RPMI7951 (cell line): ENCODE measurements at places on chromosomes 7 and 10. TPM values are rescaled to one million over a fixed set of nuclear protein-coding genes. Genes with fewer than 3 reads are reported as not detected.

DNA sequence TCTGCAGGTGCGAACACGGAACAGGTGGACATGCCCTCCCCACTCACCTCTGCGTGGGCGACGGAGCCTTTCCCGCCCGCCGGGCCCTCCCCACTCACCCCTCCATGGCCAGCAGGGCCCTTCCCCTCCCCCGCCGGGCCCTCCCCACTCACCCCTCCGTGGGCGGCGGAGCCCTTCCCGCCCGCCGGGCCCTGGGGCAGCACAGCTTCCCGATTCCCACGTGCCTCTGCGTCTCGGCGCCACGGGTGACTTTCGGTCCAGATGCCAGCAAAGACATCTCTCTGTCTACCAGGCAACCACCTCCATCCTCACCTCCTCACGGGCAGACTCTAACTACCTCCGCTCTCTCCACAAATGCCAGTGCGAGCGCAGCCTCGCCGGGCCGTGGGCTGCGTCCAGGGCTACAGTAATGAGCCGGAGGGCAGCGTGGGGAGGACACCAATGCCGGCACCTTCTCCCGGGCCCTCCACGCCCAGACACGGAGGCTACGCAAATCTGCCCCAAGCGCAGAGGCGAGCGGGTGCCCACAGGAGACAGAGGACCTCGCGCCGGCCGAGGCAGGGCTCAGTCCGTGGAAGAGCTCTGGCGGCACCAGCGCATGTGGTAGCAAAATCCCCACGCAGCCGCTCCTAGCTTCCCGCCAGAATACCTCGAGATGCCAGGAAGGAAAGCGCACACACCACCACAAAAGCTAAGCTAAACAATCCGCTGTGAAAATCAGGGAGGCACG, 21.8 kb downstream of the GPER1 start:
- no peak for DNase-seq

DNA sequence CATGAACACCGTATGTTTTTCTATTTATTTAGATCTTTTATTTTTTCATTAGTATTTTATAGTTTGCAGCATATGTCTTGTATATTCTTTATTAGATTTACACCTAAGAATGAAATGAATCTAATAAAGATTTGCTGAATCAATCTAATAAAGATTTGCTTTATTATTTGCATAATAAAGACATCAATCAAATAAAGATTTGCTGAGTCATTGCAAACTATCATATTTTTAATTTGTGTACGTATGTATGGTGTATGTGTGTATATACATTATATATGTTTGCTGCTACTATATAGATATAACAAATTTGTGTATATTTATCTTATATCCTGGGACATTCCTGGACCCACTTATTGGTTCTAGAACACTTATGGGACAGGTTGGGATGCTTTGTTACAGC, 147.5 kb downstream of the PTN start:
- no peak for DNase-seq

DNA sequence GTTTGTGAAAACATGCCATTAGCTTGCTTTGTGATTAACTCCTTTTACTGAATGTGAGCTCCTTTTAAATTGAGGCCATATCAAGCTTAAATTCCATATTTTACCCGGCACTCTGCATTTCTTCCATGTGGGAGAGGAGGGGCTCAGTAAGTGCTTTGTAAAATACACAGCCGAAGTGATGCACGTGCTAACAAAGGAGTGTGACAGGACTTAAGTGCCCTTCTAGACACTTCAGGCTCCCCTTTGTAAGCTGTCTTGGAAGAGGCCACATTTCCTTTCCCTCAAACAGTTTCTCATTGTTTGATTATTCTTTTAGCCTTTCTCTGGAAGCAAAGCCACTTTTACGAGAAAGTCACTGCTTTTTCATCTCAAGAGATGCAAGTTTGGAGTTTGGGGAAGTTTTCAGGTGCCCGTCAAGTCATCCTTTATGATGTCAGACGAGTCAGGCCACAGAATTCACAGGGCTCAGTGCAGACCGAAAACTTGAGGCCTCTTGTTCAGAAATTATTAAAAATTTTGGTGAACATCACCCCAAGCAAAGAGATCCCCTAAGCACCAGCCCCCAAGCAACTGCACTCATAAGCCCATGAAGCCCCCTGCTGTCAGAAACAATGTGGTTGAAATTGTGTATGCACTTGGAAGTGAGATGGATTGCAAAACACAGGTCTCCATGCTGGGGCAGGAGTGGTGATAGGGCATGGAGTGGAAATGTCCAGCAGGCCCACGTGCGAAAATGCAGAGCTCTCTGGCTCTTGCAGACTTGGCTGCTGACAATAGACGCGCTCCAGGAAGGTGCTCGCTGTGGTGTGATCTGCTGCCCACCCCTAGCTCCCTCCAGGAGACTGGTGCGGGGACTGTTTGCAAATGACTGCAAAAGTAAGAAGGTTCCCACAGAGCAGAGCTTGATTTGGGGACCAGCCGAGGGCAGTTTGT, 11.5 kb downstream of the IKZF1 start:
- no peak for DNase-seq

DNA sequence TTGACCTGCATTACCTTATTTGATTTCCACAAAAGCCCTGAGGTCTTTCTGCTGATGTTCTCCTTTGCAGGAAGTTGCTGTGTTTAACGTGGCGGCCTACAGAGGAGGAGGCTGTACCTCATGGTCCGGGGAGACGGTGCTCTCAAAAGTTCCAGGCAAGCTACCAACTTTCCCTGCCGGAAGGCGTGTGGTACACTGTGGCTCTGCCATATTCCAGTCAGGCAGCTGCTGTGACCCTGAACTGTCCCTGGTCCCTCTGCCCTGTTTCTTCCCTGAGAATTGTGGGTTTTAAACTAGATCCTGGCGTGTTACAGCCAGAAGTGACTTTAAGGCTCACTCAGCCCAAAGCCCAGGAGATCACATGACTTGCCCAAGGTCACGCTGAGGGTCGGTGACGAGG, 139.2 kb downstream of the TEX36 start:
- DNase-seq: no peak

DNA sequence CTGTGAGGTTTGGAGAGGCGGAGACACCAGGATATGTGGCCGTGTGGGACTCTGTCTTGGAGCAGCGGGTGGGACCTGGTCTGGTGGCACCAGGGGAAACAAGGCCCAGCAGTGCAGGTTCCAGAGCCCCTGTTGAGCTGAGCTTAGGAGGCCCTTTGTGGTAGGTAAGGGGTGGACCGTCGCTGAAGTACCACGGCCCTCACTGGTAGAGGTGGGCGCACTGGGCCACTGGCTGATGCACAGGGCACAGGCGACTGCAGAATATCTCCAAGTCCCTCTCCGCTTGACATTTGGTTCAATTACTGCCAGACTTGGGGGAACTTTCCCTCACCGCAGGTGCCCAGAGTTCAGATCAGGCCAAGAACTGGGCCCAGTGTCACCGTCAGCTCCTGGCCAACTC, 27.3 kb downstream of the DOCK1 start:
- no peak for DNase-seq

DNA sequence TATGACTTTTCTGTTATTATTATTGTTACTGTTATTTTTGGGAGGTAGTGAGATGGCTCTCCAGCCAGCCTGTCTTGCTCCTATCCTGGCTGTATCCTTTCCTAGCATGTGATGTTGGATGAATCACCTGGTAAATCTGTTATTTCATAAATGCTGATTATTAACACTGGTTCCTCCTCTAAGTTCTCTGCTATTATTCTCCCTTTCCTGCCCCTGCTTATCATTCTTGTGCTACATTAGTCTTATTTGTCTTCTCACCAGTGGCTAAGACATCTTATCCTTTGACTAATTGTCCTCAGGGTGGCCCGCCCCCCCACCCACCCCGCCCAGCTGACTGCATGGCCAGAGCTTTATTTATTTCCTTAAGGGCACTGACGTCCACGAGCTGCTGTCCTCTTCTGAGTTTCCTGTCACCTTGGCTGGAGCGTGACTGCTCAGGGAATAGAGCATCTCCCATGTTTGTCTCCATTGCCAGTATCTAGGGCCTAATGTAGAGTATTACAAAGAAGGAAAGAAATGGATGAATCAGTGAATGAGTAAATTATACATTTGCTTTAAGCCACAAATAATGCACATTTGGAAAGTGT, 110.1 kb upstream of the KLF6 start:
- peak; percentile 70 for DNase-seq

GRCh38 chr10:80200687-80201086, 4.7 kb downstream of the ANXA11 start:
- DNase-seq: no peak

DNA sequence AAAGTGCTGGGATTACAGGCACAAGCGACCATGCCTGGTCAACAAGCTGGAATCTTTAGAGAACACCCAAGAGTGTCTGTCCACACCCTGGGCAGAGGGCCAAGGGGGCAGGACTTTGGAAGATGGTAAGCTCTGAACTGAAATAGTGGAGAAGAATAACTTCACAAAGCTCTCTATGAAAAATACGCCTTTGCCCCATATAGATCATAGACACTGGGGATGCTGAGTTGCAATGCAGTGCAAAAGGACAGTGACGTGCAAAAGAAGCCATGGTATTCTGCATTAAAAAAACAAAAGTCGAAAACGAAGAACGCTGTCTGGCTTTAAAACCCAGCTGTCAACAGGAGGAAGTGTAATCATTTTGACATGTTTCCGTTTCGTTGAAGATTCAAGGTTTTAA, 353.6 kb downstream of the CALN1 start:
- DNase-seq: no peak

GRCh38 chr7:84389242-84389641, 194.7 kb upstream of the SEMA3A start:
- no peak for DNase-seq

DNA sequence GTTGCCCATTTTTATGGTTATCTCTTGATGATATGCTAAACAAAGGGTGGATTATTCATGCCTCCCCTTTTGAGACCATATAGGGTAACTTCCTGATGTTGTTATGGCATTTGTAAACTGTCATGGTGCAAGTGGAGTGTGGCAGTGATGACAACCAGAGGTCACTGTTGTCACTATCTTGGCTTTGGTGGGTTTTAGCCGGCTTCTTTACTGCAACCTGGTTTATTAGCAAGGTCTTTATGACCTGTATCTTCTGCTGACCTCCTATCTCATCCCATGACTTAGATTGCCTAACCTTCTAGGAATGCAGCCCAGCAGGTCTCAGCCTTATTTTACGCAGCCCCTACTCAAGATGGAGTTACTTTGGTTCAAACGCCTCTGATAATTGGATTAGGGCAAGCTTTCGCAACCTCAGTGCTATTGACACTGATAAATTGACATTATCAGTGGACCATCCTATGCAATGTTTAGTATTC, 36.9 kb downstream of the BAG3 start:
- peak; percentile 45 for DNase-seq

GRCh38 chr7:15399441-15399840, 162.4 kb downstream of the AGMO start:
- no peak for DNase-seq

DNA sequence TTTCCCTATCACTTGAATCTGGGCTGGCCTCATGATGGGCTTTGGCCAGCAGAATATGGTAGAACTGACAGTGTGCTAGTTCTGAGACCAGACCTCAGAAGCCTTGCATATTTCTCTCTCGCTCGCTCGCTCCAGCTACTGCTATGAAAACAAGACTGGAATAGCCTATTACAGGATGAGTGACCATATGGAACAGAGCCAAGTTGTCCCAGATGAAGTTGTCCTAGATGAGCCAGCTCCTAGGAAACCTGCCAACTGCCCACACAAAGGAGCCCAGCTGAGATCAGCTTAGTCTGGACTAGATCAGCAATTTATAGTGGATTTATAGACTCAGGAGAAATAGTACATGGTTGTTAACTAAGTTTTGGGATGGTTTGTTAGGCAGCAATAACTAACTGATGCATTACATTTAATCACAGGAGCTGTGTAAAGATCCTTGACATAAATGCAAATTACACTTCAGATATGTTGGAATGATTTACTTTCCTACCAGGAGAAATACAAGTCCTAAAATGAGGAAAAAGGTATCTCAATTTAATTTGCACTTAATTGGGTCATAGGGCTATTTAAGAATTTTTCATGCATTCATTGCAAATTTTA, 6.8 kb upstream of the HECW1 start:
- peak; percentile 71 for DNase-seq

- DNase-seq: no peak
Measured at GRCh38 chr10:49347827-49348226, 48.1 kb downstream of the DRGX start.

DNA sequence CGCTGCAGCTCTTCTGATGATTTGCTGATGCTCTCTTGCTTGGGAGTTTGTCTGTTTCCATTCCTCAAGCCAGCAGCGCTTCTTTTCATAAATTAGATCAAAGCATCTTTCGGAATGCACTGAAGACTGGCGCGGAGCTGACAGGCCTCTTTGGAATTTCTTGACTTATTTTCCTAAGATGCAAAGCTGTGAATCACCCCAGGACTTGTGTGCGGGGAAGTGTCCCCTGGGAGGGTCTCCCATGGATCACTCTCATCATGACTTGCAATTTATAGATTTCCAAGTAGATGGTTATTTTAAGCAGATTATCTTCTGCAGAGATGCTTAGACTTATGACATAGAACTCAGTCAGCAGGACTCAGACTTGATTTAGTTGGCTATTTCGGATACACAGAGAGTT, 467.2 kb downstream of the TCERG1L start:
- DNase-seq: no peak

DNA sequence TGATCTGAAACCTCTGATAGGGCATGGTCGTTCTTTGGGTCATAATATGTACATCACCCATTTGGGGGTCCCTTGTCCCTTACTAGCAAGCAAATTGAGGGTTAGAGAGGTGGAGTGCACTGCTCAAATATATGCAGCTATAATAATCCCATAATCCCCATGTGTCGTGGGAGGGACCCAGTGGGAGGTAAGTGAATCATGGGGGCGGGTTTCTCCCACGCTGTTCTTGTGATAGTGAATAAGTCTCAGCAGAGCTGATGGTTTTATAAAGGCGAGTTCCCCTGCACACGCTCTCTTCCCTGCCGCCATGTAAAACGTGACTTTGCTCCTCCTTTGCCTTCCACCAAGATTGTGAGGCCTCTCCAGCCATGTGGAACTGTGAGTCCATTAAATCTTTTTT, 262.7 kb downstream of the BMPER start:
- DNase-seq: no peak

GRCh38 chr7:82690929-82691328, 247.4 kb upstream of the CACNA2D1 start:
- DNase-seq: no peak

Gene PODXL
- 48.2 and 49.0 TPM in 2 replicates for total RNA-seq

Gene CALN1
- total RNA-seq: not detected in 2 replicates

Gene ANKMY2
- 34.0 and 43.1 TPM in 2 replicates for total RNA-seq

Gene CLCN1
- total RNA-seq: not detected in 2 replicates

Gene AS3MT
- total RNA-seq: 1.3 and 1.9 TPM in 2 replicates

Gene STEAP4
- not detected in 2 replicates for total RNA-seq

Gene RAPGEF5
- total RNA-seq: 2.9 and 3.6 TPM in 2 replicates
